ENCODE measurements at places on chromosomes 3 and 15.

GRCh38 chr3:191922570-191922969, 461.6 kb downstream of the PYDC2 start:
- DNase-seq = no peak

GRCh38 chr3:51336261-51336660, 48.8 kb upstream of the MANF start:
- no peak for DNase-seq

DNA sequence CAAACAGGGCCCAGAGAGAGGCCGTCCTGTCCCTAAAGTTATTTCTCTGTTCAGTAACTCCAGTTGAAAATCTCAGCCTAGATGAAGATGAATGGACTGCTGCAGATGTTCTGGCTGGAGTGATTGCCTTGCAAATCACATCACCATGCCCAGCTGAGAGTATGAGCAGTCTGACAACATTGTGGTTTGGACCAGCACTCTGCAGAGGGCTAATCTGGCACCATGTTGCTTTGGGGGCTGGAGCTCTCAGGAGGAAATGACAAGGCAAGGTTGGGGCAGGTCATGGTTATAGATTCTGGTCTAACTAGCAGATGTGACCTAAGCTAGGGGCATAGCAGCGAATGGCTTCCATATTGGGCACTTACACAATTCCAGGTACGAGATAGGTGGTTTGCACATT, 314.2 kb downstream of the CLSTN2 start:
- DNase-seq = no peak

DNA sequence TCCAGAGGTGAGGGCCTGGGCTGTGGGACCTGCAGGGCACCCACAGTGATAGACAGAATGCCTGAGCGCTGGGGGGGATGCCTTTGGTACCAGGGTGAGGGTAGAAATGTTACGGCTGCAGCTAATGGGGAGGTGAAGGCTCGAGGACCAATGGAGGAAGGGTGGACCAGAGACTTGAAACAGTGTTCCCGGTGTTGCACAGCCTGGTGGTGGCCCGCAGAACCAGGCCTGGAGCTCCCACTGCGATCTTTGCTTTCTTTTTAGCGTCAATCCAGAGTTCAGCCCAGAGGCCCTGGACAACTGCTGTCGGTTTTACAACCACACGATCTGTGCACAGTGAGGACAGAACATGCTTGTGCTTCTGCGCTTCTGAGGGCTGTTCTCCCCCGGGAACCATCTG, 36.8 kb upstream of the PDE8A start:
- no peak for DNase-seq

GRCh38 chr15:78855746-78856145, 16.9 kb upstream of the MORF4L1 start:
- no peak for DNase-seq

- DNase-seq = no peak
Observed at GRCh38 chr15:33500432-33501195, 189.8 kb downstream of the RYR3 start.

DNA sequence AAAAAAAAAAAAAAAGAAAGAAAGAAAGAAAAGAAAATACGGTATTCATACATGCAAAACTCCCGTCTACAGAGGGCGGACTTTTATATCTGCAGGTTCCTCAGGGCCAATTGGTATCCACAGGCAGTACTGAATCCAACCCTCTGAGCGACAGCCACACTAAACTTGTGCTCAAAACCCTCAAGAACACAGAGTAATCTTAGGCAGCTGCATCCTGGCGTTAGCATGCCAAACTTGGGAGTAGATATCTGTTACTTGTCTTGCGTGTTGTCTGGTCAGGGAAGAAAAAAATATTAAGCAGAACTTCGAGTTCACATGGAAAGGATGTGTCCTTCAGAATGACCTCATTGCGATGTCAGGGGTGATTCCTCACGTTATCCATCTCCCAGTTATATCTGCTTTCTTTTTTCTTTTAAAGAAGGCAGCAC, 12.8 kb downstream of the SNAP23 start:
- no peak for DNase-seq

DNA sequence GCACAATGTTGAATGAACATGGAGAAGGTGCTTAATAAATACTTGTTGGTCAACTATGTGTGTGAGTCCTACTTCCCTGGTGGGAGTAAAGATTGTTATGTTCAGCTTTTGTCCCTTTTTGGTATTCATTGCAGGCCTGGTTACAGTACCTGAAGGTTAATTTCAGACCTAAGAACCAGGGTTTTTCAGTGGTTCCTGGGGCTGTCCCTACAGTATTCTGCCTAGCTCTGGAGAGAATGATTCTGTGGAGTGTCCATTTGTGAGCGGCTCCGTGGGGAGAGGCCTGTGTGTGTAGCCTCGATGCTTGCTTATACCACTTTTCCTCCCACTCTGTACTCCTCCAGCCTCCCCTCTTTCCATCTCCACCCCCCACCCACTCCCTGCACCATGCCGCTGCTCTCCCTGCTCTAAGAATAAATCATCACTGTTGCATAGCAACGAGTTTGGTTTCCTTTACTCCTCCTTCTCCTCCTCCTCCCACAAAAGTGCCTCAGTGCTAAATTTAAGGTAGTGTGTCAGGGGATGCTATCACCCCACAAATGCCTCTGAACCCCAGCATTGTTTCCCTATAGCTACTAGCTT, 150.6 kb upstream of the ROPN1 start:
- no peak for DNase-seq

GRCh38 chr3:194142156-194142910, 6.4 kb downstream of the HES1 start:
- no peak for DNase-seq

DNA sequence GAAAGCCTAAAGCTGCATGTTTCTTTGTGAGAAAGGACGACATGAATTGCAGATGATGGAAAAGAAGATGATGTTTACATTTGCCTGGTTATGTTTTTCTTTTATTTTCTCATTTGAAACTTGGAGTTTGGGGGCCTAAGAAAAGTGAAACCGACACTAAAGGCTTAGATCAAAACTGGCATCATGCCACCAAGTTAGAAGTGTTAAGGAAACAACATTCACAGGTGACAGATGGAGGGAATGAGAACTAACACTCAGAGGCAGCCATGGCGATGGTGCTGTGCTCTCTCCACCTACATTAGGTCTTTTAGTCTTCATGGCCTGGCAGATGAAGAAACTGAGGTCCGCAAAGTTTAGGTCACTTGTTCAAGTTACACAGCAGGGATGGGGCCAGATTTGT, 923.6 kb downstream of the TUSC7 start:
- no peak for DNase-seq

GRCh38 chr3:153910387-153910786, 210.8 kb upstream of the ARHGEF26 start:
- DNase-seq = no peak

- no peak for DNase-seq
Observed at GRCh38 chr3:171695426-171695825, 114.9 kb downstream of the PLD1 start.

DNA sequence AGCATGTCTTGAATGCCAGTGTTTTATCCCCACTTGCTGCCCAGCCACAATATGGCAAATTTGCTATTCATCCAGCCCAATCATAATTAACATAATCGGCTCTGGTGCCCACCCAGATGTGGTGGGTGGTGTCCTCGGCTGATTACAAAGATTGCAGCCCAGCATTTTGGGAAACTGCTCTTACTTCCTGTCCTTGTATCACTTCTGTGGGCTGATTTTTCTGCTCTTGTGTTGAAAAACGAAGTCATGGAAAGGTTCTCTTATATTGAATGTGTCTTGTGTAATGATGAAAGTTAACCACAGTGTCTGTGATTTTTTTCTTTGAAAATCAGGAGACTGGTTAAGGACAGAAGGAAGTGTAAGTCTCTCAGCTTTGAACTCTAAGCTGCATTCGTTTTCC, 141.7 kb downstream of the CACNA2D3 start:
- DNase-seq = no peak

GRCh38 chr3:187821616-187822317, 76.5 kb upstream of the BCL6 start:
- DNase-seq = no peak

DNA sequence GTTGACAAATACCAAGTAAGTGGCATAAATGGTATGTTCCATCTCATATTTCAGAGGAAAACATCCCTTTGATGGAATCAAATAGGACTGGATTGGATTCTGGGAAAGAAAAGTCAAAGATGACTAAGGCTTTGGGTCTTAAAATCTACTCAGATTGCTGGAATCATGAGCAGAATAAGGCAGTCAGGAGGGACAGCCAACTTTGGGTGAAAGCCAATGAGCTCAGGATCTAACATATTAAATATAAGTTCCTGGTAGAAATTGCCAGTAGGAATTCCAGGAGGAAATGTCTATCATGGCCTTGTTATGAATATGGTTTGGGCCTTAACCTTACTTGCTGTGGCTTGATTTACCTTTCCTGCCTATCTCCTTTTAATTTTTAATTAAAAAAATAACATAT, 55.3 kb downstream of the ISL2 start:
- no peak for DNase-seq

DNA sequence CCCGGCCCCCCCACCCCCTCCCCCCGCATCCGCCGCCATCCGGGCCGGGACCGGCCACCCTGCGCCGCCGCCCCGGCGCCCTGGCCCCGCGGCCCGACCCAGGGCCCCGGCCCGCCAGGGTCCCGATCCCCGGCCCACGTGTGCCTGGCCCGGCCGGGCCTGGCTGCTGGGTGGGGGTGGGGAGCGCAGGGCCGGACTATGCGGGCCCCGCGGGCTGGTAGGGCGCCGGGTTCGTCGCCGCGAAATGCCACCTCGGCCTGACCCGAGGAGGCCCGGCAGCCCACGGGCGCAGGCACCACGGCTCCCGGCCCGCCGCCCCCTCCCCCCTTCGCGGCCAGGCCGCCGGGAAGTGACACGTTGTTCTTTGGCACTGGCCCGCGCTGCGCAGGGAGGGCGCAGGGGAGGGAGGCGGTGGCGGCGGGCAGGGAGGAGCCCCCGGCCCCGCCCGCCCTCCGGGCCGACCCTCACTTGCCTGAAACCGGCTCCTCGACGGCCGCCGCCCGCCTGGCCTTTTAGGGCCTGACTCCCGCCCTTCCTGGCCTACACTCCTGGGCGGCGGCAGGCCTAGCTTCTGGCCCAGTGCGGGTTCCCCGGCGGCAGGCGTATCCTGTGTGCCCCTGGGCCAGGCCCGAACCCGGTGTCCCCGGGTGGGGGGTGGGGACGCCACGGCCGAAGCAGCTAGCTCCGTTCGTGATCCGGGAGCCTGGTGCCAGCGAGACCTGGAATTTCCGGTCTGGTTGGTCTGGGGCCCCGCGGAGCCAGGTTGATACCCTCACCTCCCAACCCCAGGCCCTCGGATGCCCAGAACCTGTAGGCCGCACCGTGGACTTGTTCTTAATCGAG, 515 bp downstream of the EIF4G1 start:
- peak; percentile 39 for DNase-seq

DNA sequence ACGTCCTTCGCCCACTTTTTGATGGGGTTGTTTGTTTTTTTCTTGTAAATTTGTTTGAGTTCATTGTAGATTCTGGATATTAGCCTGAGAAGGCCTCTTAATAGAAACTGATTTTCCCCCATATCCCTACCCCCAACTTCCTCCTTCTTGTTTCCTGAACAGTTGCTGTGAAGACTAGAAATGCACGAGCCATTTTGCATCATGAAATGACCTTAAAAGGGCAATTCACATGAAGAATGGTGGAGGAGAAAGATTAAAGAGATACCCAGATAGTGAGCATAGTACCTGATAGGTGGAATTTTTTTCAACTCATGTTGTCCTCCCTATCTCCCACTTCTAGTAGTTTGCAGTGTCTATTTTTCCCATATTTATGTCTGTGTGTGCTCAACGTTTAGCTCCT, 55.2 kb upstream of the KCNH8 start:
- no peak for DNase-seq

DNA sequence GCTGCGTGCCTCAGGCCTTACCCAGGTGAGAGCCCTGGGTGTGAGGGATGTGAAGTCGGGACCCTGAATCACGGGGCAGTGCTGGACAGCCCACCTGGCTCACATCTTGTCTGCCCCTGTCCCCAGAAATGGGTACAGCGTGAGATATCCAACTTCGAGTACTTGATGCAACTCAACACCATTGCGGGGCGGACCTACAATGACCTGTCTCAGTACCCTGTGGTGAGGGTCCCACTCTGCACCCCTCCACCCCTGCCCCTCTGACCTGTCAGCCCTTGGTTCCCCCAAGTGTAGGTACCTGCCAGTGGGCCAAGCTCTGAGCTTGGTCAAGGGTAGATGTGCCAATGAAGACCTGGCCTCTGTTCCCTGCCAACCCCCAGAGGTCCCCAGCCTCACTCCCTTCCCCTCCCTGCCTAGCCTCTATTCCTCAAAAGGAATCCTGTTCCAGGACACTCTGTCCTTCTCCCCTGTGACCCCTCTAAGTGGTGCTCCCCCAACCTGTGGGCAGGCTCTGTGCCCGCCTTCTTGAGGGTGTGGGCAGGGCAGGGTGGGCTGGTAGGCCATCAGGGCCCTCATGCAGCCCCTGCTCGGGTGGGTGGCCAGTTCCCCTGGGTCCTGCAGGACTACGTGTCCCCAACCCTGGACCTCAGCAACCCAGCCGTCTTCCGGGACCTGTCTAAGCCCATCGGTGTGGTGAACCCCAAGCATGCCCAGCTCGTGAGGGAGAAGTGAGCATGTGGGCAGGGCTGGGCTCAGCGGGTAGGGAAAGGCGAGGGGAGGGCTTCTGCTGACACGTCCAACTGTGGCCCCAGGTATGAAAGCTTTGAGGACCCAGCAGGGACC, 25.1 kb downstream of the NBEAL2 start:
- DNase-seq = no peak

- no peak for DNase-seq
Observed at GRCh38 chr15:99130314-99130713, 25.4 kb downstream of the SYNM start.

- no peak for DNase-seq
Observed at GRCh38 chr15:86855307-86856291, 775.9 kb downstream of the AGBL1 start.

DNA sequence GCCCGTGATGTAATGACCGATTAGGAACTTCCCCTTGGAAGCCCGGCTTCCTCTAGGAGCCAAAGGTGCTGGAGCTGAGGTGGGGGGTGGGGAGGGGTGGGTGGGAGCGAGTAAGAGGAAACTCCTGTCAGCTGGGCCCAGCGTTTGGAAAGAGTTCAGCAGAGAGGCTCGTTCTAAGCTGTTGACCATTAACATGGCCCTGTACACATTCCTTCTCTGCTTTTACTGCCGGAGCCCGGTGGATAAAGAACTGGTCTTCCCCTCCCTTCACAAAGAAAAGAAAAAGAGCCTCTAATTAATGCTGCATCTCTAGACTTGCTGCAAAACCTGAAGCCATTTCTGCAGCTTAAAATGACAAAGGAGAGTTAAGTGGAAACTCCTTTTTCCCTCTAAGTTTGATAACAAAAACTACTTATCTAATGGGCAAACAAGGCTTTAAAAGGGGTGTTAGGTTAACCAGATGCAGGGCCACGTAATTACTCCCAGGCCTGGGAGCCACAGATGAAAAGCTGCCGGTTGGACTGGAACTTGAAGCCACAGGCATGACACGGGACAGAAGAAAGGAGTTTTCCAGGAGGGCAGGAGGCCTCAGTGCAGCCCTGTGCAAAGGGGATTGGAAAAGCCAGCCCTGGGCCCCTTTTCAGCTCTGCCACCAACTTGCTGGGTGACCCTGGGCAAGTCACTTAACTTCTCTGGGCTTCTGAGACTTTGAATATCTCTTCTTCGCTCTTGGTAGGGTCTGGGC, 71.3 kb downstream of the SMAD6 start:
- DNase-seq = no peak

Measured in stimulated activated CD4-positive, alpha-beta T cell treated with anti-CD3 and anti-CD28 coated beads, Interleukin-1b, Interleukin-23, amount 100 ng/mL, for 1 hour (primary cell).